CD4-positive, alpha-beta T cell treated with Interleukin-10 for 1 hour (primary cell): ENCODE measurements at places on chromosomes 4 and X.

DNA sequence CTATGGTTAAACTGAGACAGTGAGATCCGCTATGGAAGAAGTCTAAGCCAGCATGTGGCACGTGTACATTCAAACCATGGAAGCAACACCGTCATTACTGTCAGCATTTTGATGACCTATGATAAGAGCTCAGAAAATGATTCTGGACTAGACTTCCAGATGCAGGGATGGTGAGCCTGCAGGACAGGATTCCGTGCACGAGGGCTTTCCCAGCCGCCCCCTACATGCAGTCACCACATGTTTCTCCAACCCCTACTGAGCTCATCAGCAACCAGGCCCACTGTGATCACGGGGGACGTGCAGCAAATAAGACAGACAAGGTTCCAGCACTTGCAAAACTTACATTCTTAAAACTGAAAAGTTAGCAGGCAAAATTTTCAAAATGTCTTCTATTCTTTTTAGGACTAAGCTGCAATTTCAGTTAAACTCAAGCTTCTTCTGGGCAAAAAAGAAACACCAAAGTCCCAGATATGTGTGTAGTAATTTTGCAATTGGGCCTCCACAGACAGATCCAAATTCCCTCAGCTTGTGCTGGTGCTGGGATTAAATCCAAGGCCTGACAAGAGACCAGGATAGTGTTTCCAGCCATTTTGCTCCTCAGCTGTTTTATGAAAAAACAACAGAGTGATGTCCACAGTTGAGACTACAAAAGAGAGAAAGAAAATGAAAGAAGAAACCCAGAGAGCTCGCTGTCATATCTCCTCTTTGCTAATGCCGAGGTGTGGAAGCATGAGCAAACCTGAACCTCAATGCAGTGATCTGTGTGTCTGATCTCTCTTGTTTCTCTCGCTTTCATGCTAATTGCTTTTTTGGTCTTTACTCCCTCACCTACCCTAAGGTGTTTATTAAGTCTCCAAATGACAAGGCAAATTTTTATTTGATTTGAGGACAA is 118.2 kb downstream of the AFAP1 start:
- DNase-seq: no peak

- peak; percentile 68 for DNase-seq
These were observed 137.6 kb downstream of the EGF start for GRCh38 chr4:110049951-110050925.

DNA sequence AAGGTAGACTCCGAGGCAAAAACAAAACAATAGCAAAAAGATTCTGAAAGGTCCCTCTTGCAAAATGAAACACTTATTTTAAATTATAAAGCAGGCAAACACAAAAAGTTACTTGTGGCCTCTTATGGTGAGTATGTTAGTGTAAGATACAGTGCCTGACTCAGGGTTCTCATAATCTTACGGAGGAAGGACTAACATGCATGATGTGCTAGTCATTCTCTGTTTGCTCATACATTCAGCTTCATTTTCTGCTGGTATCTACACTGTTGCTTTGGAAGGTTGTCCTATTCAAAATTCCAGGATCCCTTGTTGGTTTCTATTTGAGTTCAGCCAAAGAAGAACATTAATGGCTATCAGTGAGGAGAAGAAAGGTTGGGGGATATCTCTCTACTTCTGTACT is 249.1 kb upstream of the FAM47A start:
- no peak for DNase-seq

DNA sequence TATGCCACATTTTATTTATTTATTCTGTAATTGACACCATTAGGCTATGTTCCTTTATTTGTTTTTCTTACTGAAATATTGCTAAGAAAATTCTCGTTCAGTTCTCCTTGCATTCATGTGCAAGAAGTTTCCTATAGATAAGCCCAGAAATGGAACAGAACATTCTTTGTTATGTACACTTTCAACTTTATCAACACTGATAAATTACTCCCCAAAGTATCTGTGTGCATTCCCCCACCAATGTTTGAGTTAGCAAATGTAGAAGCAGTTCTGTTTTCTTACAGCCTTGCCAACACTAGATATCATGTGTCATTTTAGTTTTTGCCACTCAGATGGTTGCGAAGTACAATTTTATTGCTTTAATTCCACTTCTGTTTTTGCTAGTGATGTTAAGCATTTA is 166.4 kb upstream of the NPY2R start:
- no peak for DNase-seq

DNA sequence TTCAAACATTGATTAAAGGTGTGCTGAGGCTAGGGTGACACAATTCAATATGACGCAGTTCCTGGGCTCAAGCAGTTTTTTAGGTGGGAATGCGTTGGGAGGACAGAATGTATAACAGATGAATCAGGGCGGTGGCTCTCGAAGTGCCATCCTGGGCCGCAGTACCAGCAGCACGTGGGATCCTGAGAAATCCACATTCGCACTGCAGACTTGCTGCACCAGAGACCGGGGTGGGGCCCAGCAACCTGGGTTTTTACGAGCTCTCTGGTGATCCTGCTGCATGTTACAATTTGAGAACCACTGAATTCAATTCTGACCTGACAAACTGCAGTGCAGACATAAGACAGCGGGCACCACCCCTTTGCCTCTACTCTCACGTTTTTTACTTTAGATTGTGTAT is 30.4 kb downstream of the FAM149A start:
- no peak for DNase-seq

DNA sequence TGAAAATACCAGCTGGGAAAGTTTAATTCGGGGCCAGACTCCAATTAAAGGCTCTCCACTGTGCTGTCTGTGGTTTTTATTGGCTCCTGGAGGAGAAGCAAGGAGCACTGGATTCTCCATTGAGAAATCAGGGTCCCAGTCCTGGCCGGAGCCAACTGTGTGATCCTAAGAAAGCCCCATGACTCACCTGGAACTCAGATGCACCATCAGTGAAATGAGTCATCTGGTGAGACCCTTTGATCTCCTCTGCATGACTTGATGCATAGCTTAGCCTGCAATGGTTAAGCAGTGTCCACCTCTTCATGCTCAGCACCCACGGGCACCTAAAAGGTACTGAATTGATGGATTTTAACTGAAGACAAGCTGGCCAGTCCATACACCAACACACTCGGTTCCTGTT is 119.2 kb upstream of the VCX3B start:
- no peak for DNase-seq

GRCh38 chr4:168878623-168879022 is 131.4 kb downstream of the CBR4 start:
- no peak for DNase-seq

GRCh38 chr4:25913056-25913850 is 767 bp upstream of the SMIM20 start:
- DNase-seq: peak; percentile 44

DNA sequence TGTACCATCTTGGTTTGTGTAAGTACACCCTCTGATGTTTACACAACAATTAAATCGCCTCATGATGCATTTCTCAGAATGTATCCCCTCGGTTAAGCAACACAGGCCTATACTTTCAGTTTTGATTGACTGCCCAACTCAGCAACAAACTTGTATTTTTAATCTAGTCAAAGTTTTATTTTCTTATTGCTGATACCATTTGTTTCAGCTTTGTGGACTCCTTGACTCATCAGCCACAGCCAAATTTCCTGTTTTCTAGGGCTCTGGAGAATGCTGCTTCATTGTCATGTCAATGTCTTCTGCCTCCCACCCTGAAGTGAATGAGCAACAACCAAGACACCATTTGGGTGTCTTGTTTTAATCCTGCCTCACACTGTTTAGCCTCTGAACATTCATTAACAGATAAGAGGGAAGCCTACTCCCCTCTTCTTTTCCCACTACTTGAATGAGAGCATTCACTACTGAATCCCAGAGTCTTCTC is 14.0 kb downstream of the BBS12 start:
- DNase-seq: no peak

DNA sequence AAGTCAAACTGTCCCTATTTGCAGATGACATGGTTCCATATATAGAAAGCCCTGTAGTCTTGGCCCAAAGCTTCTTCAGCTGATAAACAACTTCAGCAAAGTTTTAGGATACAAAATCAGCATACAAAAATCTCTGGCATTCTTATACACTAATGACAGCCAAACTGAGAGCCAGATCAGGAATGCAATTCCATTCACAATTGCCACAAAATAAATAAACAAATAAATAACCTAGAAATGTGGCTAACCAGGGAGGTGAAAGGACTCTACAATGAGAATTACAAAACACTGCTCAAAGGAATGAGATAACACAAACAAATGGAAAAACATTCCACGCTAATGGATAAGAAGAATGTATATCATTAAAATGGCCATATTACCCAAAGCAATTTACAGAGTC is 52.9 kb upstream of the CXCL8 start:
- no peak for DNase-seq

DNA sequence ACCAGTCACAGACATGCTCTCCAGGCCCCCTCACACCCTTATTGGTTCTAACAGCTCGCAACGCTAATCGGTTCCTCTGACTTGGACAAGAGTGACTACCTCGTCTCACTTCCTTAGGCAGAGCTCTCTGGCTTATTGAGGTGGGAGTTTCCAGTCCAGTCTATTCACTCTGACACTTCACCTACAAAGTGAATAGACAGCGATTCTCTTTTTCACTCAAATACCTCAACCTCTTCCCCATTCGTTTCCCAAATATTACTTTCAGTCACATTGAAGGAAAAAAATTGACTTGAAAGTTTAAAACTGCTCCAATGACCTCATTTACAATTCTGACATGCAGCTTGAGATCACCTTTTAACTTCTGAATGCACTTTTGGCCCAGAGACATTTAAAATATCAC is 17.7 kb downstream of the HELT start:
- no peak for DNase-seq

DNA sequence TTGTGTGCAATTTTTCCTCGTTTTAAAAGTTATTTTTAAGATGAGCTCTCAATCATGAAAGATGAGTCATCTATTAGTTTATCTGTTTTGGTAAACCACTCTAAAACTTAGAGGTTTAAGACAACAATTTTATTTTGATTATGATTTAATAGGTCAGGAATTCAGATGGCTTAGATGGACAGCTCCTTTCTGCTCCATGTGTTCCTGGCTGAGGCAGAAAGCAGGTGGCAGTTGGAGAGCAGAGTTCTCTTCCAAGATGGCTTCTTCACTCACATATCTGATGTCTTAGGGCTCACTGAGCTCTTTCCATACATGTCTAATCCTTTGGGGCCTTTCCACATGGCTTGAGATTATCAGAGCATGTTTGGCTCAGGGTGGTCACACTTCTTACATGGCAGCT is 48.3 kb upstream of the GRPR start:
- DNase-seq: no peak

DNA sequence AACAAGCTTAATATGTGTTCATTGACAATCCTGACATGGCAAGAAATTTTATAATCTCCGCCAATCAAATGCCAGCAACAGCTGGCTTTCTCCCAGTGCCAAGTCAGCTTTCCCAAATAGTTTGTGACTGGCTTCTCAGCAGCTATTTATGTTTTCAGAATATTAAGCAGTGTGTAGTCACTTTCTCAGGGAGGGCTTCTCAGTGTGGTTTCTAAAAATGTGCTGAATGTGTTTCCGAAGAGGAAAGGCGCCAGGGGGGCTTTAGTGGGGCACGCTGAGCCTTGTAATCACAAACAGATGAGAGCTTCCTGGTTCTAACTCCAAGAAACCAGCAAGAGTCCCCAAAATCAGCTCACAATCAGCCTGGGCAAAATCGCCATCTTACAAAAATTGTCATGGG is 258.7 kb upstream of the CPEB2 start:
- DNase-seq: no peak

- no peak for DNase-seq
These were observed 25.1 kb upstream of the SH3RF1 start for GRCh38 chr4:169295822-169296221.

- no peak for DNase-seq
These were observed 172.7 kb upstream of the GIMD1 start for GRCh38 chr4:106541253-106541652.

DNA sequence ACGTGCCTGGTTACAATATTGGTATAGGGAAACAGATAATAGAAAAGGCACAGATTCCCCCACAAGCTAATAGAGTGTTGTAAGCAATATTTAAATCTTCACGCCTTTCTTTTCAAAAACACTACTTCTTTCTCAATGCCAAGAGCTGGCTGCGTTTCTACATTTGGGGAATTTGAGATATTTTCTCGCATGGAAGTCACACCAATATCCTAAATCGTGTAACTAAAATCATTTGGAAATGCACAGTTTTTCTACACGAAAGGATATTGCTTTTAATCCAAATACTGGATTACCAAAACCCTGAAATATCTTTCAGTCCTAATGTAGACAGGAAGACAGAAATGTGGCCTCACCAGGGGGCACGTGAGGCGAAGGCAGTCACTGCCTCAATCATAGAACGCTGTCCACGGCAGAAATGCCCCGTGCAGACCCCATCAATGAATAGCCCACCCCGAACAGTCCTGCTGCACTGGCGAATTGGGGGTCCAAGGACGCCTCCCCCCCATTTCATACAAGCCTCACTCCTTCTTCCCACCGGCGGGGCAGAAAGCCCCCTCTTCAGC is 106.6 kb downstream of the NSUN7 start:
- DNase-seq: no peak

DNA sequence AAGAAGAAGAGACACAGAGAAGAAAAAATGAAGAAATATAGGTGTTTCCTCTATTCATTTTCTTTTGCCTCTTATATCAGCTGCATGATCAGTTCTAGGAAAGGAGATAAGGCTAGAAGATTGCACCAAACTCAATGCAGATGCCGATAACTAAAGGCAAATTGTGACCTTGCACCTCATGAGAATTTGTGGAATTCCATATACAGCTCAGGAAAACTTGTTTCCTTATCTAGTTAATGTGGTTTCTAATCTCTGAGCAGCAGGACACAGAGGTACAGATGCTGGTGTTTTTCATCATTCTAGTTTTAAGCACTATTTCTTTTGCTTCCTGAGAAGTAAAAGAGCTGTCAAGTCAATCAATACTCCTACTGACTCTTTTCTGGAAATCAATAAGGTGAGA is 104.6 kb upstream of the NWD2 start:
- DNase-seq: no peak

GRCh38 chr4:30605616-30606190 is 114.5 kb upstream of the PCDH7 start:
- no peak for DNase-seq

- DNase-seq: no peak
These were observed 206.1 kb downstream of the PPP3CA start for GRCh38 chr4:101141230-101141629.

DNA sequence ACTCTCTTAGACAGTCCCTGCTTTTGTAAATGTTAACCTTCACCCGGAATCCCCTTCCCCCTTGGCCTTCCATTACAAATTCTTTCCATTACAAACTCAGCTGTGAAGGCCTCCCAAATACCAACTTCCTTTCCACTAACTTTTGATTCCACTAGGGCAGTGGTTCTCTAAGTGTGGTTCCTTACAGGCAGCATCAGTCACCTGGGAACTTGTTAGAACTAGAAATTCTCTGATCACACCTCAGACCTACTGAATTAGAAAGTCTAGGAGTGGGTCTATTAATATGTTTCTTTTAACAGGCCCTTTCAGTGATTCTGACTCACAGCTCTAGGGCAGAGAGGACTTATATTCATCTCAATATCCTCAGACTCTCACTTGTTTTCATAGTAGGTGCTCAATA is 19.0 kb upstream of the MRPL1 start:
- DNase-seq: no peak

DNA sequence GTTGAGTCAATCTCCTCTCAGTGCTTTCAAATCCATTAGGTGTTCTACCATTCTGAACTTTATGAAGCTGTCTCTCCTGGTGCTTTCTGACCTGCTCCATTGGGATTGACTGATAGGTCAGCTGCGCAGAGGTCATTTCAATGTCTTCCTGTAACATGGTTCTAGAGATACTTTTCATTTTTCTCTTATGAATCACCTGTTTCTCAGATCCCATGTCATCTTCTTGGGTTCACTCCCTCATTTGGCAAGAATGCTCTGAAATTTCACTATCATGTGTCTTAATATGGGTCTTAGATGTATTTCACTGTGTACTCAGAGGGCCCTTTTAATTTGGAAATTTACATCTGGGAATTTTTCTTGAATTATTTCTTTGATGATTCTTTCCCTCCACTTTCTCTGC is 13.8 kb upstream of the PGM2 start:
- DNase-seq: no peak
